ENCODE measurements at places on chromosomes 7 and 10.

DNA sequence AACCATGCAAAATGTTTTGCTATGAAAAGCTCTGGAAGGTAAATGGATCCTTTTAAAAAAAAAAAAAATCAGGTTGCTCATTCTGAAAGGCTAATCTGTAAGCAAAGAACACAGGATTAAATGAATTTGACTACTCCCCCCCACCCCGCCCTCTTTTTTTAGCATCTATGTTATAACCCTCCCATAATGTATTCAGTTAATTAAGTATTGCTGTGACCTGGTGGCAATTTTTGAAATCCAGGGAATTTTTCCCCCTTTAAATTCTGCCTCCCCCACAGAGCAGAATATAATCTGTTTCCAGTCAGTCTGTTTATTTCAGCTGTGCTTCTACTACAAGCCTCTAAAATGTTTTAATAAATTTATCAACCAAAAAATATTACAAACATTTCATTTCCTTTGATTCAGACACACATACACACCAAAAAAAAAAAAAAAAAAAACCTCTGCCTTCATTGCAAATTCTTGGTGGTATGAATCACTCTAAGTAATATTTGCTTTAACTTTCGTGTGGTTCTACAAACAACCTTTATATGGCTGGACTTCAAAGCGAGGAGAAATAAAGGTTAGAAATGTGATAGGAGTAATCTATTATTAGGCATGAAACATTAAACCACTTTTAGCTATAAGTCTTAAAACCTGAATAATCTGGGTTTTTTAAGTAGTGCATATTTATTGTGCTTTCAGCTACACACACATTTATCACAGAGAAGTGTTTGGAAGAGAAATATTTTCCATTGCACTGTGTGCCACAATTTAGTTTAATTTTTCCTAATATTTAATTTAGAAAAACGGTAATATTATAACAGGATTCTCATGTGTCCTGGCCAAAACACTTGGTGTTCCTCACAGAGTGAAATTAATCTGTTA, 64.4 kb upstream of the ARID5B start:
- DNase-seq = no peak

GRCh38 chr10:5070648-5071410, 23.4 kb upstream of the AKR1C3 start:
- DNase-seq = no peak

GRCh38 chr7:14457568-14458453, 444.7 kb downstream of the DGKB start:
- DNase-seq = no peak

DNA sequence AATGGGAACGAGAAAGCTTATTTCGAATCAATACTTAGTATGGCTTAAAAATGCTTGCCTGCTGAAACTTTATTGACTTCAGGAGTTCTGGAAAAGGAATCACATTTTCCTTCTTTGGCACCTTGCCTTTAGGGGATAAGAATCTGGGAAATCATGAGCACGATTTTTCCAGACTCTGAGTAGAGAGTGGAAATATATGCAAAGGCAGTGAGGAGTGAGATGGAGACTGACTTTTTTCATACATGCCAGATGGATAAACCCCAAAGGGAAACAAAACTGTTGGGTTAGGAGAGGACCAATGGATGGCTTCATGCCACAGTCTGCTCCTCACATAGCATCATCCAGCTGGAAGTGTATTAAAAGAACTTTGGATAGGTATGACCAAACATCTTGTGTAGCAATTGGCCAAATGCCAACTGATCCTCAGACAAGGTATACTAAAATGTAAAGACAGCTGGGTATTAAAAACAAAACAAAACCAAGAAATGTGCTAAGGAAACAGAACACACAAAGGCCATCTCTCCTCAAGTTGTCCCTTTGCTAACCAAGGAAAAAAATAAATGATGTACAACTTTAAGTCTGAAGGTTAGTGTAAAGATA, 1.7 kb downstream of the COL28A1 start:
- DNase-seq = no peak

GRCh38 chr7:66352071-66352470, 146.9 kb downstream of the TPST1 start:
- no peak for DNase-seq

GRCh38 chr7:1455241-1455939, 3.9 kb downstream of the MICALL2 start:
- DNase-seq = no peak

- DNase-seq = no peak
These were observed 139.5 kb upstream of the PRKCQ start for GRCh38 chr10:6719561-6719960.

- no peak for DNase-seq
These were observed 68.8 kb downstream of the NRP1 start for GRCh38 chr10:33265621-33266020.

- DNase-seq = no peak
These were observed 123.5 kb downstream of the ADCY1 start for GRCh38 chr7:45697576-45698136.

GRCh38 chr10:46539596-46540411, 16.7 kb downstream of the GPRIN2 start:
- no peak for DNase-seq

- DNase-seq = no peak
These were observed 6.5 kb upstream of the PPIF start for GRCh38 chr10:79340646-79341244.

GRCh38 chr10:91566115-91566514, 66.8 kb downstream of the PPP1R3C start:
- DNase-seq = no peak

DNA sequence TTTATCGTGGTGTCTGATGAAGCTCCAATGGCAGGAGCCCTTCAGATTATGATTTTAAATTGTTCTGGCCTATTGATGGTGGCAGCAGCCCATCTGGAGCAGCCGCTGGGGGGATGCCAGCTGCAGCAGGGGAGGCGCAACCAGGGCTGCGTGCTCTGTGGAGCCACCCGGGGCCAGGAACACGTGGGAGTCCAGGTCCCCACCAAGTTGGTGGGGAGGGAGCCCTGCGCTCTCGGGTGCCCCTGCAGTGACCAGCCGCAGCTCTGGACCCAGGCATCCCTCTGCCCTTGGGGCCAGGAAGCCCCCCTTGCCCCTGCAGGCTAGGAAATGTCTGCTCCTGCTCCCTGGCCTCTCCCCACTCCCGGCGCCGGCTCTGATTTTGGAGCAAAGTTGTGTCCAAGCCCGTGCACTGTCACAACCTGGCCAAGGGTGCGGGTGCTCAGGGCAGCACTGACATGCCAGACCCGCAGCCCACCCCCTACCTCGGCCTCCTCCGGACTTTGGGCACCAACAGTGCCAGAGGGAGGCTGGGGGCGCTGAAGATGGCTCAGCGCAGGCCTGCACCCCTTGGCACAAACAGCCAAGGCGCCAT, 147.2 kb upstream of the ADO start:
- no peak for DNase-seq

DNA sequence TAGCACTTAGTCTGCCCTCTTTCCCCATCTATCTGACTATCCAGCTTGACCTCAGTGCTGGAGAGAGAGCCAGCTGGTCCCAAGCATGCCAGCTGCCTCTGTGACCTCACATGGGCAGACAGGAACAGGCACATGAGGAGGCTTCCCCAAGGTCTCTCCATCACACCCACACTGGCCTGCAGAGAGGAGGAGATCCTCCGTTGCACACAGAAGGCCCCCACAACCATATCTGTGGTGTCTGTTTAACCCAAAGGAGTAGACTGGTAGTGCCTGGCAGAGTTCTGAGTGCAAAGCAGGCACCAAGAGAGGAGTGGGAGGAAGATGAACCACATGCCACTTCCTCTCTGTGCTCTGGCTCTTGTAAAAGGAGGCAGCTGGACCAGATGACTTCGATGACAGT, 4.8 kb upstream of the ANK3 start:
- DNase-seq = no peak

- DNase-seq = no peak
These were observed 197.4 kb downstream of the AHR start for GRCh38 chr7:17495655-17496394.

DNA sequence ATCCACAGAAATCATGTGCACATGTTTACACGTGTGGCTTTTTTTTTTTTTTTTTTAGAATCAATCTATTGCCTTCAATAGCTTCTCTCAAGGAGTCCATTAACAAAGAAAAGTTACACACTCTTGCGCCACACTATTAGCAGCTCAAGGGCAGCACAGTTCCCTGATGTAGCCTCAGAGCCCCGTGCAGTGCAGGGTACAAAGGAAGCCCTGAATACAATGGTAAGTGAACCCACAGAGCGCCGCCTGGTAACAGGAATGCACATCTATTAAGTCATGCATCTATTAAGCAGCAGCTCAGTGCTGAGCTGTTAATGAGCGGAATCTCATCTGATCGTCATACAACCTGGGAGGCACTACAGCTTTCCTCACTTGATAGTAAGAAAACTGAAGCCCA, 113.7 kb upstream of the PDLIM1 start:
- DNase-seq = no peak

- DNase-seq = no peak
These were observed 97.3 kb downstream of the PPP1R9A start for GRCh38 chr7:95004618-95005247.
